ENCODE measurements at places on chromosomes 7 and 10.

GRCh38 chr10:5668429-5668828 is 2.0 kb upstream of the ASB13 start:
- no peak for DNase-seq

- DNase-seq = no peak
Measured at GRCh38 chr10:72275351-72276012, 1.8 kb downstream of the DDIT4 start.

GRCh38 chr7:44368885-44369284 is 43.5 kb upstream of the CAMK2B start:
- DNase-seq = no peak

- no peak for DNase-seq
Measured at GRCh38 chr7:4074407-4074806, 607.7 kb upstream of the FOXK1 start.

DNA sequence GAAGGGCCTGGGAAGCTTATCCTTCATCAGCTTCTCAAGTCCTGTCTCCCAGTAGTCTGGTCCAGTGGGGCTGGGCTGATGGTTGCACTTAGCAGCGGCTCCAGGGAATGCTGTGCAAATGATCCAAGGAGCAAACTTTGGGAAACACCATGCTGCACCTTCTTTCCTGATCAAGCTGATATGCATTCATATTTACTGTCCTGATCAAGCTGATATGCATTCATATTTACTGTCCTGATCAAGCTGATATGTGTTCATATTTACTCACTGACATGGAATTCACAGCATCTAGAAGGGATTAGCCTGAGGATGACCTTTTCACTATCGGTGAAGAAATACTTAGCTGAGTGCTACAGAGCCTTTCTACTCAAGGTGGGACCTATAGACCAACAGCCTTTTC is 330.7 kb downstream of the BMPER start:
- DNase-seq = no peak

DNA sequence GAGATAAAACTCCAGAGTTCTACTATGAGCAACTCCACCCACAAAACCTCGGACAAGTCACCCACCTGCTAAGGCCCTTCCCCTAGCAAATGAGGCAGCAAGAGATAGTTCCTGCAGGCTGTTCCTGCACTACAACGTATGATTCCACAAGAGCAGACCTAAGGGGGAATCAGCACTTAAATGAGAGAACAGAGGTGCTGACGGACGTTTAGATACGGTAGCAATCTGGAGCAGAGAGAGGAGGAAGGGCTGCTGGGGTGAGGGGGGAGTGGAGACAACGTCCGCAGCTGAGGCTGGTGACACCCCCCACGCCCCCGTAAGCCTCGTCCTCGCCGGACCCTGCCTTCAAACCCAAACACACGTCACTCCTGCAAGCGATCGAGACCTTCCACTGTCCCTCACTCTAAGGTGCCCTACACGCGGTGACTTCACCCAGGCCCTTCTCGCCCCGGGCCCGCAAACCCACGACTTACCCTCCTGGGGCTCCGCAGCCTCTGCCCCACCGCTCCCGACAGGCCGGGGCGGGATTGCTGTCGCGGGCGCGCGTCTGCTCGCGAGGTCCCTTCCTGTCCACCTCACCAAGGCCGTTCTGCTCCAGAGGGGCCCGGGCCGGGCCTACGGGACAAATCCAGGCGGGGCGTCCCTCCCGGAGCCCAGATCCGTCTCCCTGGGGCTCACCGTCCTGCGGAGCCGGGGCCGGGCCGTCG is 635 bp downstream of the ZNF12 start:
- DNase-seq = no peak

DNA sequence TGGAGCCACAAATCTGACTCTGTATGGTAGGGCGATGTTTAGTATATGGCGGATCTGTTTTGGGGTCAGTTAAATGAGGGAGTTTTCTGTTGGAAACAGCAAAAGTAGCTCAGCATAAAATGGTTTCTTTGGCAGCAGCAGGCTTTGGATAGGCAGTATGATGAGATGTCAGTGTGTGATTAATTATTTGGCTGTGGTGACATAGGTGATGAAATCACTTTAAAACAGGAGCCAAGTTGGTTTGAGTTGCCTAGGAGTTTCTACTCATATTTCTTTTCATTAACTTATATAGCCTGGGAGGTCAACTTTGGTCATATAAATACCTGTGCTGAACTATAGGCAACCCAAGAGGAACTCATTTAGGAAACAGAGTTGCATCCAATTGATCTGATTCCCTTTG is 291.2 kb downstream of the LRMDA start:
- no peak for DNase-seq

- DNase-seq = no peak
Measured at GRCh38 chr10:98023024-98023423, 7.4 kb downstream of the CRTAC1 start.

GRCh38 chr10:129194181-129194870 is 272.7 kb upstream of the MGMT start:
- DNase-seq = no peak

DNA sequence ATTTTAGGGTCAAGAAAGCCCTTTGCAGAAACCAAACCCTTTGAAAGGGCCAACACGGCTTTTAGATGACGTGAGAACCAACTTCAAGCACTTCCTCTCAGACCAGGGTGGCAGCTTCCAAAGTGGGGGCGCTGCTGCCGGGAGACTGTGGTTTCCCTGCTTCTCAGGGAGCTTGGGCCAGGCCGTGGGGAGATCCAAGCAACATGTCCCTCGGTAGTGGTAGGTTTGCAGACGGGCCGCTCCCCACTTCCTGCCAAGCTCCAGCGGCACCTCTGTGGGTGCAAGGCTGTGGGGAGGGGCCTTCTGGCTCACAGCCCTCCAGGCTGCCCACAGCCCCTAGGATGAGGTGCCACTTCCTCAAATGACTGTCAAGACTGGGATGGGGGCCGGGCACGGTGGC is 132.4 kb downstream of the FAM53B start:
- DNase-seq = no peak

- DNase-seq = no peak
Measured at GRCh38 chr10:87630171-87630570, 29.5 kb upstream of the PAPSS2 start.

DNA sequence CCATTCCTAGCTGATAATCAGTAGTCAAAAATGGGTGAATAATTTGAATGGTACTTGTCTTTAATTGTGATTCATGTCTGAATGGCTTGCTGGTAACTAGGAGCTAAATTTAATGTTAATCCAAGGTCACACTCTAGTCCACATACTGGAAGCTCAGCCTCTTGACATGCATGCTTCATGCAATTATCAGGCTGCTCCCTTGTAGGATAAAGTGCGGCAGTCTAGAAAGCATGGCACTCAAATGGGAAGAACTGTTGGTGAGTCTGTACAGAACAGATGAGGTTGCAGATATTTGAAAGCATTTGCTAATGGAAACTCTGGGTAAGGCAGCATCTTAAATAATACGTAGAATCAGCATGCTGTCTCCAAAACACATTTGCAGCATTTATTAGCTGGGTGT is 499.4 kb downstream of the AUTS2 start:
- DNase-seq = no peak

DNA sequence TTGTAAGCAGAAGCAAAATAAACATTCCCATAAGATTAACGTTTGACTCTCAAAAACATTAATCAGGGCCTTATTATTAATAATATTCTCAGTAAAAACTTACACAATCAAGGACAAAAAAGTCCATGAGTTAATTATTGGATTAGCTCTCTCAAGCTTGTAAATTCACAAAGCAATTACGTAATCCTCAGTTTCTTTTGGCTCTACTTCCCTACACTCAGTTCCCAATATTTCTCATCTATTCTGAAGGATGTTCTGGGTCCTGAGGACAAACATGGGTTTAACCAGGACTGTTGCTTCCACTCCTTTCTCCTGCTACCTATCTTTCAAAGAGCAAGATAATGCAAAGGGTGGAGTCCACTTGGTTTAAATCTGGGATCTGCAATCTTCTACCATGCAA is 15.1 kb downstream of the FBXL13 start:
- DNase-seq = no peak

DNA sequence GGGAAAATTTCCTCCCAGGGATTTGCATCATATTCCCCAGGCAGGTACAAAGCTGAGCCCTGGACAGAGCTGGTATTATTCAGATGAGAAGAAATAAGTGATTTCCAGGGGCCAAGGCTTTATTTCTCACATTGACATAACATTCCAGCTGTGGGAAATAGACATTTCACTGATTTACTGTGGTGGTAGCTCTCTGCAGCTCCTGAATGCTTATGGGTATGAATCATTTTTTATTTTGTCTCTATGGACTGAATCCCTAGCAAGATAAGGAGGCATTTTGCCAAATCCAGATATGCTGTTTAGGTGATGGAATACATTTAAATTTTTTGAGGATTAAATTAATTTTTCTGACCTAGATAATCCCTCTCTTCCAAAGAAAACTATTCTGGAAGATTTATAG is 97.9 kb downstream of the MTPN start:
- no peak for DNase-seq

GRCh38 chr7:74269757-74270277 is 15.6 kb upstream of the RFC2 start:
- DNase-seq = peak; percentile 76
